ENCODE measurements at places on chromosomes 4 and X.

DNA sequence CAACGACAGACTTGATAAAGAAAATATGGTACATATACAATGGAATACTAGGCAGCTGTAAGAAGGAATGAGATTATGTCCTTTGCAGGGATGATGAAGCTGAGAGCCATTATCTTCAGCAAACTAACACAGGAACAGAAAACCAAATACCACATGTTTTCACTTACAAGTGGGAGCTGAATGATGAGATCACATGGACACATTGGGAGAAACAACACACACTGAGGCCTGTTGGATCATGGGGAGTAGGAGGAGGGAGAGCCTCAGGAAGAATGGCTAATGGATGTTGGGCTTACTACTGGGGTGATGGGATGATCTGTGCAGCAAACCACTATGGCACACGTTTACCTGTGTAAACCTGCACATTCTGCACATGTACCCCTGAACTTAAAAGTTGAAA, 209.7 kb downstream of the SPRY1 start:
- DNase-seq: no peak

DNA sequence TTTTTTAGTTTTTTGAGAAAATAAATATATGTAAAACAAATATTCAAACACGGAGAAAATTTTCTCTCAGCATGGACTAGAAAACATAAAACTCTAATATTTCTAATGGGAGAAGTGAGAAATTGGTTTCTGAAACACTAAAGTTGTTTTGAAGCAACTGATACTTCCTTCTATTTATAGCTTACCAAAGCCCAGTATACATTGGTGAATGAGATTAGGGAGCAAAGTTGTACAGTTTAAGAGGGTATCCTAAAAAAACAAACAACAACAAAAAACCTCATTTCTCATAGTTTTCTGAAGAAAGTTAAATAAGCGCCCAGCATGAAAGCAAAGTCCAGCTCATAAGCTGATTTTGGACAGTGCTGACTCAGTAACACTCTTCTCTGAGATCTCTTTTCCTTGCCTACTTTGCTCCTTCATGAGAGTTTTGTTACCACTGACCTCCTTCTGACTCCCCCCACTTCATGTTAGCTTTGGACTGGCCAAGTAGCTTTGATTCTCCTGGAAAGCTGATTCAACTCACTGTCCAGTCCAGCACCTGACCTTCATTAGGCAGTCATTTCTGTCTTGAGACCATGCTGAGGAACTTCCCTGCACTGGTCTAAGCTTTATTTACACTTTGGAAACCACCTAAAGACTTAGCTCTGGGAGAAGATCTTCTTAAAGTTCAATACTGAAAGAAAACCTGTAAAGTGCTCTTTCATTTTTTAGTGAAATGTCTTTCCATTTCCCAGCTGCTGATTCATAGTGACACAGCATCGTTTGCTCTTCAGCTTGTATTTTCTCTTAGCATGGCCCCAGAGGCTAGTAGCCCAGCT, 21.8 kb upstream of the P2RY10 start:
- peak; percentile 1 for DNase-seq

- no peak for DNase-seq
Observed at GRCh38 chrX:77510007-77510406, 62.8 kb downstream of the FGF16 start.

GRCh38 chr4:64407000-64407399, 2.2 kb downstream of the TECRL start:
- DNase-seq: no peak

- no peak for DNase-seq
Observed at GRCh38 chrX:106007815-106008214, 30.7 kb downstream of the SERPINA7 start.

DNA sequence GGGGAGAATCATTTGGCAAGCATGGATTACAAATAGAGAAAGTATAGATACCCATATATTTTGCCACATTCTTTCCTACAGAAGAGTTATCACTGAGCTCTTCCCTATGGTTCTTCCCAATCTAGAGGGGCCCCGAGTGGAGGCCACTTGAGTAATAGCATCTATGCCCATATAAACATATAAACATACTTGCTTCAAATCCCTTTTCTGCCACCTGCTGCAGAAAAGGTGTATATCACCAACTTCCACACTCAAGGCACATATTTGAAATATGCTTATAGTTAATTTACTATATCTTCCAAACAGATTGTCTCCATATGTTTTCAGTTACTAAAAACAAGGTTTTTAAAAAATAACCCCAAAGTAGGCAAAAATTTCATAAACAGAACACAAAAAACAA, 642.8 kb upstream of the DIPK2B start:
- DNase-seq: no peak

- DNase-seq: peak; percentile 5
Observed at GRCh38 chrX:150856101-150856500, 42.4 kb downstream of the CD99L2 start.

DNA sequence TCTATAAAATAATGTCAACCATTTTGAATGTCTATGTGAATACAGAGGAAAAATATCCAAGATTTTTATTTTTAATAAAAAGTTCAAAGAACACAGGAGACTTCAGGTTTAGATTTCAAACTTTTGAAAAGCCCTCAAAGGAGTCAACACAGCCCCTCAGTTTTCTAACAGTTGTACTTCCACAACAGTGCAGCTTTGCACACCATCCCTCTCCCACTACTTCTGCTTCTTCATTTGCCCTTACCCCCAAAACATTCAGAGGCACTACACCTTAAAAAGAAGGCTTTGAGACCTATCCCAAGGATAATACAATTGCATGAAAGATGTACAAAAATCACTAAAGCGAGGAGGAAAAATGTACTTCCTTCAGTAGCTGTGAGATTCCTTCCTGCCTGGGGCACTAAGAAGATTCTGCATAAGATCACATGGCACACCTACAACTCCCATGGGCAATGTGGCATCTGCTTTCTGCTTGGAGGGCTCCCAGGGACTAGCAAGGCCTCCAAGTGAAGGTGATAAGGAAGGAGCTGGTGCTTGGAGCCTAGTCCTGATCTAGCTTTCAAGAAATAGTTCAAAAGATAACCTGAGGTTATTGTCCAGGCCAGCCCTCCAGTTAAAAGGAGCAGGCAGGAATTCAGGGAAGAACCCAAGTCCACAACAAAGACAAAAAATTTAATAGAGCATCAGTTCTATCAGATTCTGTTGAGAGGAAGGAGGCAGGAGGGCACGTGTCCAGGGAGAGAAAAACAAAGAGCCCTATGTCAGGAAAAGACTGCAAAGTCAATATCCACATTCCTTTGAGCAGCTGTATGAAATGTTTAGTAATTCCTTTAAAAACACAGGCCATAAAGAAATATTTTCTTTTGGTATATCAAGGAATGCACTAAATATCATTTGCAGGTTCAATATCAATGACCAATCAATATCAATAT, 19.1 kb downstream of the ARAP2 start:
- DNase-seq: peak; percentile 5

- no peak for DNase-seq
Observed at GRCh38 chrX:45765767-45766166, 565.1 kb upstream of the DIPK2B start.

DNA sequence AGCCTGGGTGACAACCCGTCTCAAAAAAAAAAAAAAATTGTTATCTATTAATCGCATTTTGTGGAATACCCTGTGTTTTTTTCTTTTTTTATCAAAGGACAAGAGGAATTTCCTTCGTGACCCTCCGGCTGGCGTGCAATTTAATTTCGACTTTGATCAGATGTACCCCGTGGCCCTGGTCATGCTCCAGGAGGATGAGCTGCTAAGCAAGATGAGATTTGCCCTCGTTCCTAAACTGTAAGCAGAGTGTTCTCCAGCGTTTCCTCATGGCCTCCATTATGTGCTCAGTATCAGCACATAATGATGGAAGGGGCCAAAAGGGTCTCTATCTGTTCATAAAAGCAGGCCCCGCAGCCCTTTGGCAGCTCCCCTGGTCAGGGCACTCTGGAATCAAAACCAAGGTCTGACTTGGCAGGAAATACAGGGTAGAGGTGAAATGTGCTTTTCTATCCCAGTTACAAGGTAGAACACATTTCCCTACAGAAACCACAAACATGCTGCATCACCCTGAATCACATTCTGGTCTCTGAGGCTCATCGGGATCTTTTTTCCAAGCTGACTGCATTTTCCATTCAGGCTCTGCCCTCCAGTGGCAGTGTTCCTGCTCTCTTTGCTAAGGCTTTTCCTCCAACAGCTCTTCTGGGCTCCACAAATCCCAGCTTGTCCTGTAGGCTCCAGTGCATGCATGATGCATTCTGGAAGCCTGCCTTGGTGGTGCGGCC, 24.4 kb downstream of the SYAP1 start:
- peak; percentile 38 for DNase-seq

GRCh38 chrX:19595043-19595677, 79.9 kb upstream of the MAP3K15 start:
- DNase-seq: no peak

GRCh38 chrX:114047558-114047957, 536.3 kb upstream of the HTR2C start:
- no peak for DNase-seq

DNA sequence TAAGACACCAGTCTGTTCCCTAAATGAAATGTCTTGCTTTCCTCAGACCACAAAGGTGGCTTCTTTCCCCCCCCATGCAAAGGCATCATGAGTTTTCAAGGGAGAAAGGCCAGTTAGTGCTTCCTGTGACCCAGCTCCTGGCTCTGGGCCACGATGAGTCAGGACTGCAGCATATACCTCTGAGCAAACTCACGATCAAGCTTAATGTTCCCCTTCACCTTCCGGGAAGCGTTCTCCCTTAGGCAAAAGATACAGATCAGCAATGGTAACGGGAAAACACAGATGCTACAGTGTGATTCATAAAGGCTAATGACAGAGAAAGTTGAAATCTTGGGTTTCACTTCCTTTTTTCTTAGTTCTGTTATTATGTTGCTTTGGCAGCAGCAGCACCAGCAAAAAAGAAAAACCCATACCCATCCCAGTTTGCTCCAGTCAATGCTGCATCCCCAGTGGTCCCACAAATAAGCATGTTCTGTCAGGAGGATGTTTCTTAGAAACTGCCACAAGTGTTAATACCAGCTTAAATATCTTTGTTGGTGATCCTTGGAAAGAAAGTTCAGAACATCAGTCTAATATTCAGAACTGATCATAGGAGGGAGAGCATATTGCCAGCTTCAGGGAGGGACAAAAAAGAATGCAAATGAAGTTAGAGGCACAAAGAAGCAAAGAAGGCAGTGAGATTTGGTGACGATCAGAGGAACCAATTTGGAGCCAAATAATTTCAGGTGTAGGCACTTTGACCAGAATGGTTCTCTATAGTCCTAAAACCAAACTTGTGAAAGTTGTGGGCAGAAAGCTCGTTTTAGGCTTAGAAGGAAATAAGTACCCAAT, 41.2 kb downstream of the LONRF3 start:
- DNase-seq: peak; percentile 21

DNA sequence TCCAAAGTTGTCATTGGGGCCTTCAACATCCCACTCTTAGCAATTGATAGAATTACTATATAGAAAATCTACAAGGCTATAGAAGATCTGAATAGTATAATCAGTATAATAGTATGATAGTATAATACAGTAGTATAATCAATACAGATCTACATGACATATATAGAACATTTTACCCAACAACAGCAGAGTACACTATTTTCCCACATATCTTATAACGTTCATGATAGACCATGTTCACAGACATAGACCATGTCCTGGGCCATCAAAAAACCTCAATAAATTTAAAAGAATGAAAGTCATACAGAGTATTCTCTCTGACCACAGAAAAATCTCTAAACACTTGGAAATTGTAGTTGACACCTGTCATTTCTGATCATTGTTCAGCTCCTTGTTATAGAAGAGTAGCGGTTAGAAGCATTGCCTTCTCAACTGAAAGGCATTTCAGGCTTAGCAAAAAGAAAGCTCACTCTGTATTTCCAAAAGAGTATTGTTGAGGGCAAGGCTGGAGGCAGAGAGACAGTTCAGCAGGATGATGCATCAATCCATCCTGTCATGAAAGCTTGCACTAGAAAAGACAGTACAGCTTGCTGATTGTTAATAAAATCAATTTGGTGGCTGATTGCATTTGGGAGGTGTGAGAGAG, 38.8 kb upstream of the ARMCX5 start:
- DNase-seq: no peak

Measured in fibroblast of skin of back (primary cell).